ENCODE measurements at places on chromosomes 3 and 15.

GRCh38 chr3:74288761-74289160, 325.7 kb downstream of the CNTN3 start:
- no peak for DNase-seq

DNA sequence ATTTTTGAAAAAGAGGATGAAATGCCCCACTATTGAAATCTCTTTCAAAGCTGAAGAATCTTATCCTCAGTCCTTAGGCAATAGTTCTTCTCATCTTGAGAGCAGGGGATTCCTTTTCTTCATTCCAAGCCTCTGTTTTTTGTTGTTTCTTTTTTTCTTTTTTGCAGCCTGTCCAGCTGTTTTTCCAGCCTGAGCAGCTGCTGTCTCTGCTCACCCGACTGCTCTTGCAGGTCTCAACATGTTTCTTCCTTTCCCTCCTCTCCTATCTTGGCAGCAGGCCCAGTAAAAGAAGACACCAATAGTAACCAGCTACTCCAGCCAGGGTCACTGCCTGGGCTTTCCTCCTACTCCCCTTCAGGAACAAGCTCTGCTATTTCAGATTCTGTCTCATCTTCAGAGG, 23.8 kb downstream of the MEX3B start:
- no peak for DNase-seq

GRCh38 chr3:21502656-21503055, 248.4 kb downstream of the ZNF385D start:
- DNase-seq = no peak

- DNase-seq = no peak
Observed at GRCh38 chr3:102255736-102256135, 179.1 kb upstream of the ZPLD1 start.

DNA sequence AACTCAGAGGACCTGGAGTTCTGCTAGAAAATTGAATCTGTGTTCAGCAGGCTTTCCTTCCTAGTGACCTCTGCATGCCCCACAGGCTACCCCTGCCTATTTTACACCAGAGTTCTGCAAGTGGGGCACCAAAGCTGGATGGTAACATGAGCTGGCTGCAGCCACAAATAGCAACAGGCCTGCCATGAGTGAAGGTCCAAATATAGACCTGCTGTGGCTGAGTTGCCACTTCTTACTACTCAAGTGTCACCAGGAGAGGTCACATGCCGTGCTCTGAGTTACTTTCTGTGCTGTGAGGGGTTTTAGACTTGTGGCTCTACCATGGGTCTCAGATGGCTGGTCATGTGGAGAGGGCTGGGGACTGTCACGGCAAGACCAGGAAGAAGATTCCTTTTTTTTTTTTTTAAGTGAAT, at the start of gene FSD2:
Gene FSD2, minus strand, starts transcription at position 76 of the 413 bp plus-strand sequence. CDS start 18,679 bp downstream, outside the sequence.
- no peak for DNase-seq

- DNase-seq = peak; percentile 14
Observed at GRCh38 chr15:83380682-83381081, 66.5 kb upstream of the SH3GL3 start.

DNA sequence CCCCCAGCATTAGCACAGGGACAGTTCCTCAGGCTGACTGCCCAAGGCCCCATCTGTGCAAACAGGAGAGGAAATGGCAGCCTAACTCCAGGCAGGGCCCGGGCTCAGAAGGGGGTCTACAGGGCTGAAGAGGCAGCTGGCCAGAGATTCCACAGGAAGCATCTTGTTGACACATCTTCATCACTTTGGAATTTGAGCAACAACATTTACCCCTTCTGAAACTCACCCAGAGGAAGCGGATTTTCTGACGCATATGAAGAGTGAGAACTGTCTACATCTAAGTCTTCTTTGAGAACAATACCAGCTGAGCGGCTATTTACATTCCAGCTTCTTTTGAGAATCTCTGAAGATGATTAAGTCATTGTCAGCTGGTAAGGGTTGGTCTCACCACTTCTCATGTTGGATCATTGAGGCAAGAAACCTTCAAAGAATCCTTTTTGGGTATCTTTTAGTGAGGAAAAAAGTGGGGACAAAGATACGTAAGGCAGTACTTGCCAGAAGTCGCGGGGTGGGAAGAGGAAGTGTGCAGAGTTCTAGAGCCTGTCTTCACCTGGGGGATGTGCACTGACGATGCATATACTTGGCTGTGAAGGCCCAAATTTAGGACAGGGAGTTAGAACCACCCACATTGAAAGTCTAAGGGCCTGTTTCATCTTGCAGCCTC, 25.4 kb upstream of the SRP14 start:
- no peak for DNase-seq

DNA sequence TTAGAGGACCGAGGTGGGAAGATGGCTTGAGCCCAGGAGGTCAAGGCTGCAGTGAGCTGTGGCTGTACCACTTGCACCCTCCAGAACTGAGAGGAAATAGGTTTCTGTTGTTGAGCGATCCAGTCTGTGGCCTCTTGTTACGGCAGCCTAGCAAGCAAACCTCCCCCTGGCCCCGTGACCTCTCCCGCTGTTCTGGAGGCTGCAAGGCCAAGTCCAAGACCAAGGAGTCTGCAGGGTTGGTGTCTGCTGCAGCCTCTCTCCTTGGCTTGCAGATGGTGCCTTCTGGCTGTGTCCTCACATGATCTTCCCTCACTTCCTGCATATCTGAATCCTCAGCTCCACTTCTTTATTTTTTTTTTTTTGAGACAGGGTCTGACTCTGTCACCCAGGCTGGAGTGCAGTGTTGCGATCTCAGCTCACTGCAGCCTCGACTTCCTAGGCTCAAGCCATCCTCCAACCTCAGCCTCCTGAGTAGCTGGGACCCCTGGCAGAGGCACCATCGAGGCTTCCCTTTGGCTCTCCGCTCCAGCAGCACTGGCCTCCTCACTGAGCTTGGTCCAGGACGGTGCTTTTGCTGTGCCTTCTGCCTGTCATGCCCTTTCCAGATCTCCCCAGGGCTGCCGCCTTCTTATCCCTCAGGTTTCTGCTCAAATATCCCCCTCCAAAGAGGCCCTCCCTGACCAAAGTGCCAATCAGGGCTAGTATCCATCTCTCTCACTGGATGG, 18.0 kb upstream of the PLXND1 start:
- peak; percentile 66 for DNase-seq

GRCh38 chr3:158864492-158864891, 62.6 kb downstream of the MFSD1 start:
- no peak for DNase-seq

GRCh38 chr3:112904786-112905185, 58.1 kb upstream of the CD200R1L start:
- no peak for DNase-seq

DNA sequence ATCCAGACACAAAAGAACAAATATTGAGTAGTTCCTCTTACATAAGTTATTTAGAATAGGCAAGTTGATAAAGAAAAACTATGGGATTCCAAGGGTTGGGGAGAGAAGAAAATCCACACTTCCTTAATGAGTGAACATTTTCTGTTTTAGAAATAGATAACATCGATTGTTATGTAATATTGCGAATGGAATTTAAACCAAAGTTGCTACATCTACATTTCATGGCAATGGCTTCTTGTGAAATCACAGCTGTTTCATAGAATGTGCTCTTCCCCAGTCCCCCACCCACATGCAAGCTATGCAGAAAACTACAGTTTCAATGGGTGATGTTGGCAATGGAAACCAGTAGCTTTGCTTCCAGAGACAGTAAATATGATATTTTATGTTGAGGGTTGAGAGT, 1639.5 kb downstream of the SI start:
- no peak for DNase-seq

GRCh38 chr3:43034911-43035310, 55.8 kb downstream of the GASK1A start:
- no peak for DNase-seq

DNA sequence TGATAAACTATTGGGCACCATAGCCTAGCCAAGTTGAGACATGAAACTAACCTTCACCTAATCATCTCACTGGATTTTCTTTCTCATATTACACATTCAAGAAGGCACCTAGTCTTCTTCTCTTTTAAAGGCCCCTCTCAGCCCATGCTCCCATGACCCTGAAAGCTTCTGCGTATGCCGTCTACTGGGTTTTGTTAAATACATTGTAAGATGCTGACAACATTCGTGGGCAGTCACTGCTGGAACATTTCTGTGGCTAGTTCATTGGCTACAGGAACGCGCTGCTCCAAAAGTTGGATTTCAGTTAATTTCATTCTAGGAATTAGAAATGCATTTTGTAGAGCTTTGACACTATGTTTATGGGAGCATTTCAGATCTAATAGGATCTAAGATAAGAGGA, 52.3 kb upstream of the CHD2 start:
- no peak for DNase-seq

DNA sequence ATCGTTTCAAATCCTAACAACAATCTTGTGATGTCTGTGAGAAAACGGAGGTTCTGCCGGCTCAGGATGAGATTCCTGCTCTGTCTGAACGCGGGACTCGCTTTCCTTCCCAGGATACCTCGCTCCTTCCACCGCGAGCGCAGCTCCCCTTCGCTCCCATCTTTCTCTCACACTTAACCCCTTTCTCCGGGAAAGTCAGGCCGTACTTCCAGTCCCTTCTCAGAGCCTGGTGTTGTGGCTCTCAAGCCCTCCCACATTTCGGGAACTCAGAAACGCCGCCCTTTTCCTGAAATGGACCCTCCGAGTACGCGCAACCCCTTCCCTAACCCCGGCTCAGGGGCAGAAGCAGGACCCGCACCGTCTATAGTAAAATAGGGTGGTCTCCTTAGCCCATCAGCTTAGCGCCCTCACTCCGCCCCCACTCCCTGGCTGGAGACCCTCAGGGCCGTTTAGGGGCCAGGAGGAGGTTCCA, 378 bp upstream of the FEM1B start:
- DNase-seq = no peak

DNA sequence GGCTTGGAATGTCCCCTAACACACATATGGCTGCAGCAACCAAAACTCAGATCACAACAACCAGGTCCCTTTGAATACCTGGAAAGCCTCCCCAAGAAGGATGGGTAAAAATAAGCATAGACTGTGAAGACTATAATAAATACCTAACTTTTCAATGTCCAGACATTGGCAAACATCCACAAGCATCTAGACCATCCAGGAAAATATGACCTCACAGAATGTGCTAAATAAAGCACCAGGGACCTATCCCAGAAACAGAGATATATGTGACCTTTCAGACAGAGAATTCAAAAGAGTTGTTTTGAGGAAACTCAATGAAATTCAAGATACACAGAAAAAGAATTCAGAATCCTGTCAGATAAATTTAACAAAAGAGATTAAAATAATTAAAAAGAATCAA, 109.2 kb downstream of the NEDD4 start:
- no peak for DNase-seq

- peak; percentile 49 for DNase-seq
Observed at GRCh38 chr15:51755790-51756189, 4.4 kb downstream of the TMOD2 start.

- DNase-seq = no peak
Observed at GRCh38 chr3:41688595-41689380, 273.1 kb downstream of the ULK4 start.

- DNase-seq = no peak
Observed at GRCh38 chr15:57769266-57769665, 62.8 kb downstream of the POLR2M start.

- DNase-seq = no peak
Observed at GRCh38 chr3:187022403-187023029, 92.2 kb downstream of the ST6GAL1 start.

DNA sequence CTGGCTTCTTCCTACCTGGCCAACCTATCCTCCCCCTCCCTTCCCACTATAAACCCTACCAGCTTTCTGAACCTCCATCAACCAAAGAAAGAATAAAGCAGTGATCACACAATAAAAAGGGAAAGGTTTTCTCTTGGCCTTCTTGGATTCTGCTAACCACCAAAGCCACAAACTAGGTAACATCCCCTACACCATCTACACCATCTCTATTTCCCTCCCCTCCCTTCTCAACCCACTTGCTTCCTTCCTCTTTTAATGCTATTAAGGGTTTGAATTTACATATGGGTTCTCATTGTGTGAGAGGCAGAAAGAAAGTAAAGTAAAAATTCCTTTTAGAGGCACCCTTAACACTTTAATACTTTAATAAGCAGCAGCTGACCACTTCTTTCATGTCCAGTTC, 25.8 kb upstream of the RSL24D1 start:
- peak; percentile 57 for DNase-seq

- DNase-seq = no peak
Observed at GRCh38 chr15:94066046-94066445, 165.3 kb upstream of the MCTP2 start.

DNA sequence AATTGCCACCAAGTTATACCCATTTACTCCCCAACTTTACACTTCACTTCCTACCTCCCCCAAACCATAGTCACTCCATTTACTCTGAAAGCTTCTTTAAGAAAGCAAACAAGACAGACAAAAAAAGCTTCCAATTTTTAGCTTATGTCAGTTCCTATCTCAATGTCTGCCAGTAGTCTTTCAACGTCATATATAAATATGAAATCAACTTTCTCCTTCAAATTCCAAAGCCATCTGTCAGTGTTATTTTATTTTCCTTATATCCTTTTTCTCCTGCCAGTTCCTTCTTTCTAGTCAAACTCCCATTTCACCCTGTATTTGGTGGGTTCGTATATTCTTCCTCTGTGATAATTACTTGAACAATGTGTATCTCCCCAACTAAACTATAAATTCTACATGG, 85.8 kb upstream of the CMC1 start:
- no peak for DNase-seq

DNA sequence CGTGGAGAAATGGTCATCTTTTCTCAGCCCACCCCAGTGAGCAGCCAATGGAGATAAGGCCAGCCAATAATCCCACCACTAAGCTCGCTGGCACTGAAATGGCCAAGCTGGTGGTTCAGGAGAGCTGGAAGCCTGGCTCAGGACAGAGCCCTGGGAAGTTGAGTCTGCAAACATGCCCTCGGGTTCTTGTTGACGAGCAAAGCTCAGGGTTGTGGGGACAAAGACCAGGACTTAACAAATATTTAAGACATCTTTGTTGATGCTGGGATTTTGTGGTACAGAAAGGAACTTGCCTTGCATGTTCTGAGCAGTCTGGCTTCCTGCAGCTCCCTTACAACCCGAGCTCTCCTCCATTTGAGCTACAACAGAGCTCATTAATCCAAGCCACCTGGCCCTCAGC, 4.4 kb downstream of the FAH start:
- DNase-seq = no peak

GRCh38 chr15:74176262-74177214, 3.0 kb downstream of the ISLR start:
- no peak for DNase-seq

DNA sequence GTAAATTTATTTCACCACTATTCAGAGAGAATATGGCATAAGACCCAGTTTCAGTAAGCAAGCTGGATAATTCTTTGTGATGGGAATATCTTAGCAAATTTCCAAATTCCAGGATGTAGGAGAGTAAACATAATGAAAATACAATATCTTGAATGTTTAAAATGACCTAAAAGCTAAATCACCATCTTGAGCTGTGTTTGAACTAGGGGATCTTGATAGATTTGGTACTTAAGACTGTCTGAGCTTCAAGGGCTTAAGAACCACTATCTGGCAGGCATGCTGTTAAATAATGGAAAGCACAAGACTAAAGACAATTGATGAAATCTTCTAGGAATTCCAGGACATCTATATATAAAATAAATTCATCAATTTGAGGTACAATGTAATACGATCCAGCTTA, 217.7 kb downstream of the ATP8B4 start:
- no peak for DNase-seq

- no peak for DNase-seq
Observed at GRCh38 chr3:45207446-45207845, 18.6 kb downstream of the TMEM158 start.

Data from HL-60 (cell line).